ENCODE measurements at places on chromosomes 2 and 18. TPM values are rescaled to one million over a fixed set of nuclear protein-coding genes. Genes with fewer than 3 reads are reported as not detected.

The FKBP7 gene
- 9.9 TPM for total RNA-seq

The RAB11FIP5 gene
- 35.3 TPM for total RNA-seq

The TOGARAM2 gene
- 0.09 TPM for total RNA-seq

The SLC4A5 gene
- total RNA-seq: 0.47 TPM

The SFXN5 gene
- total RNA-seq: 12.3 TPM

The ACYP2 gene
- 7.9 TPM for total RNA-seq

The COL4A4 gene
- total RNA-seq: 1.5 TPM

The RNMT gene
- 18.2 TPM for total RNA-seq

The RGPD3 gene
- 0.14 TPM for total RNA-seq

The GALNT13 gene
- 9.1 TPM for total RNA-seq

The NDUFS1 gene
- 81.5 TPM for total RNA-seq

The PAIP2B gene
- total RNA-seq: 0.31 TPM

The ARHGAP28 gene
- not detected for total RNA-seq

The NDC80 gene
- total RNA-seq: 14.3 TPM

The ASPRV1 gene
- 0.25 TPM for total RNA-seq

The CROCC2 gene
- not detected for total RNA-seq

The ANKZF1 gene
- 12.0 TPM for total RNA-seq

The XIRP2 gene
- not detected for total RNA-seq

The GULP1 gene
- total RNA-seq: 43.4 TPM

The PRSS56 gene
- 0.13 TPM for total RNA-seq

The CCDC85A gene
- 0.32 TPM for total RNA-seq

The C2orf92 gene
- total RNA-seq: 1.00 TPM

The LOXL3 gene
- 0.28 TPM for total RNA-seq

Measured in A549 treated with Hydrocortisone at 1 μM for 4 hours (cell line).